ENCODE measurements at places on chromosomes 6 and 20.

DNA sequence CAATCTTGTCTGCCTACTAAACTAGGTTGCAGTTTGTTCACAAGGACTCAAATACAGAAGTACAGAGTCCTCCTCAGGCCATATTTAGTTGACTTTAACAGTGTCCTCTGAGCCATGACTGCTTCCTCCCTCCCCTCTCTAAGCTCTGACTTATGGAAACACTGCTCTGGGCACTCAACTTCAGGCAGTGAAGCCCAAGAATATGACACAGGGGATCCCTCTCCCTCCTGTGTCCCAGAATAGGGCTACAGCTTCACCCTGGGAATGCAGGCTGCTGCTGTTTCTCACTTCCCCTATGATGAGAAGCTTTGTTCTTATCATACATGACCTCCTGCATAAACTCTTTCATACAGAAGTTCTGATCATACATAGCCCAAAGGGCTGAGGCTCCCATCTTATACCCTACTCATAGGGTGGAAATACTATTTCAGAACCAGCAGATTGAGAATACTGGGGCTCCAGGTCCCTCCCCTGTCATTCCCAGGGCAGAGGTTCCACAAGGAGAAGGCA lies 97.3 kb upstream of the UST start:
- no peak for DNase-seq

DNA sequence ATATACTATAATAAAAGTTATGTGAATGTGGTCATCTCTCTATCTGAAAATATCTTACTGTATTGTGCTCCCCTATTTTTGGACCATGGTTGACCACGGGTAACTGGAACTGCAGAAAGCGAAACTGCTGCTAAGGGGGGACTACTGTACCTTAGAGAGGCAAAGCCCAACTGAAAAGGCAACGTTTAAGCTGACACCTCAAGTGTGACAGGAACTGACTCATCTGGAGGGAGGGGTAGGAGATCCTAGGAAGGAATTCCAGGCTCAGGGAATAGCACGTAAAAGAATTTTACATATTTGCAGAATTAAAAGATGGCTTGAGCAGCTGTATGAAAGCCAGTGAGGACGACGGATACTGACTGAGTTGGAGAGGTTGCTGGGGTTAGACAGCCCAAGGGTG lies 34.8 kb downstream of the ELOVL2 start:
- DNase-seq: no peak

DNA sequence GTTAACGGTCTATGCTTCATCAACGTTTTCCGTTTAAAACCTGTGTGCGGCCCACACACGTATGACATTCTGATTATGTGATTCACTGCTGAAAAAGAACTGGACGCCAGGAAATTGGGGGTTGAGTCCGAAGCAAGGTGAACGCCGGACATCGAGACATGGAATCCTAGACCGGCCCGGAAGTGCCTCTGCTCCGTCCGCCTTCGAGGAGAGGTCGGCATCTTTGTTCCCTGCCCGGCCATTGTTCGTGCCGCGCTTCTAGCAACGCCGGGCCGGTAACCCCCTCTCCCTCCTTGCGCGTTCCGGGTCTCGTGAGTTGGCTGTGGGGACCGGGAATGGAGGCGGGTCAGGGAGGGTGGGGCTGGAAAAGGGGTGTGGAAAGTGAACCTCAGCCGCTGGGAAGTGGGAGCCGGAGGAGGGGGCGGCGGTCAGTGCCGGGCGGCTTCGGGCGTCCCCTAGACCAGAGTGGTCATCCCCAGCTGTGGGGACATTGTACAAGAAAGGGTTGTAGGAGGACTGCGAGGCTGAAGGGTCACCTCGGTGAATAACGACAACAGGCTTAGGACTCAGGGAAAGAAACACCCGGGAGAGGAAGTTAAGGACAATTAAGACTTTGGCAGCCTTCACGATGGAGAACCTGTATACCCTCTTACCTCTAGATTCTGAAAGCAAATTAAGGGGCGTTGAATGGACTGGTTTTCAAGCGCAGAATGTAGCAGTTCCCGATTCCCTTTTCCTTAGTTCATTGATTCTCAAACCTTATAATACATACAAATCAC lies at the start of gene ZSCAN9:
Gene ZSCAN9 (plus strand): TSS at position 220 of the 779 bp plus-strand sequence. CDS start 1,810 bp downstream, outside the sequence.
- peak; percentile 74 for DNase-seq

- no peak for DNase-seq
These were observed 975 bp upstream of the TFAP2A start for GRCh38 chr6:10415617-10416480.

GRCh38 chr6:87671555-87672029 lies 30.4 kb downstream of the AKIRIN2 start:
- no peak for DNase-seq

DNA sequence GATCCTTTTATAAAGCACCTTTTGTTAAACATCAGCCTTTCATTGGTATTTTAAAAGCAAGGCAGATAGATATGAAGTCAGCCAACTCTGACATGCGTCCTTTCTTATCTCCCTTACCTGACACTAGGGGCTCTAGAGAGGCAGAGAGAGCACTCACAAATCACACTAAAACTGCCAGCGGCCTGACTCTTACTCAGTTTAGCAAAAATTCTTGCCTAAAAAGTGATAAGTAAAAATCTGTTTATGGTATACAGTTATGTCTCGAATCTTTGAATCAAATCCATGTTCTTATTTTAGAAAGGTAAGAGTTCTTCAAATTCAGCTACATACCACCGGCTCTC lies 10.4 kb upstream of the TDRD6 start:
- DNase-seq: no peak

DNA sequence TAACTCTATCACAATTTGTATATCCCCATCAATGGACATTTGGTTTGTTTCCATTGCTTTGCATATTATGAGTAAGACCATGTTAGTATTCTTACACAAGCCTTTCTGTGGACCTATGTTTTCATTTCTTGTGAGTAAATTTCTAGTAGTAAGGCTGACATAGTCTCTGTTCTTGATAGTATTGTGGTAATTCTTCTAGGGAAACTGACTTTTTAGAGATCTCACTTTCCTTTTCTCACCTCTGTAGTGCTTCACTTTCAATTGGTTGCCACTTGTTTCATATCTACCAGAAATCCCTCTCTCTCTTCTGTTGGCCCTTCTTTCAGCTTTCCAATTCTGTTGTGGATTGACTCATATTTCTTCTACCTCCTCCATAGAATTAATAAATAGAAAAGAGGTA lies 8.5 kb downstream of the ISM1 start:
- no peak for DNase-seq

DNA sequence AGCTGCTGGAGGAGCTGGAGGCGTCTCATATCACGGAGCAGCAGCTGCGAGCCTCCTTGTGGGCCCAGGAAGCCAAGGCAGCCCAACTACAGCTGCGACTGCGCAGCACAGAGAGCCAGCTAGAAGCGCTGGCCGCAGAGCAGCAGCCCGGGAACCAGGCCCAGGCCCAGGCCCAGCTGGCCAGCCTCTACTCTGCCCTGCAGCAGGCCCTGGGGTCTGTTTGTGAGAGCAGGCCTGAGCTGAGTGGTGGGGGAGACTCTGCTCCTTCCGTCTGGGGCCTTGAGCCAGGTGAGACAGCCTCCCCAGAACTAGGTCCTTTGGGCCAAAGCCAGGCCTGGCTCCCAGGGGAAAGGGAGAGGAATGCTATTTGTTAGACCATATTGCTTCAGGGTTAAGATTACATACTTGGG lies 31.7 kb downstream of the C20orf173 start:
- DNase-seq: no peak

DNA sequence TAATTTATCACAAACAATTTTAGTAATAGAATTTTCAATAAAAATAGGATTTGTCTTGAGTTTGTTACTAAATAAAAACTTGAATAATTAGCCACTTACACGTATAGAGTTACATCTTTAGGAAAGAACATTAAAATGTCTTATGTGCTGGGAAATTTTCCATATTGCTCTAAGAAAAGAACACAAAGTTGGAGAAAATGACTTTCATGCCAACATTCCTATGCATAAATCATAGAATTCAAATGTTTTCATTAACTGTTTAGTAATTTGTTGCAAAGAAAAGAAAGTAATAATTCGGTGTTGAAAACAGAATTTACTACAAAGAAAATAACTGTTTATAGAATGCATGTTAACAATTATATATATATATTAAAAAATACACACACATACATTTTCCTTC lies 4.7 kb upstream of the TBC1D32 start:
- no peak for DNase-seq

DNA sequence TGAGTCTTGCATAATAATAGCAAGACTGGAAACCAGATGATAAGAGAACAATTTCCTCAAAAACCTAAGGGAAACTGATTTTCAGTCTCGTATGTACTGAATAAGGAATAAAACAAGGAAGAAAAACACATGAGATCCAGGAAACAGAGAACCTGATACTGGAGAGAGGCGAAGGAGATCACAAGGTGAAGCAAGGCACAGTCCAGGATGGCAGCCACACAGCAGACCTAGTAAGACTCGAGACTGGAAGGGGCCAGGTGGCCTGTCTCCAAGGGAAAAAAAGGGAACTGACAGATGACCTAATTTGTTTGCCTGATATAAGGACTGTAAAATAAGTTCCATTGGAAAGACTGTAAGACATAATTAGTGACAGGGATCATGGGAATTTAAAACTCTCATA lies 71.1 kb downstream of the TASP1 start:
- DNase-seq: no peak

- no peak for DNase-seq
These were observed 96.6 kb upstream of the IRAK1BP1 start for GRCh38 chr6:78770765-78771164.

GRCh38 chr6:108982154-108983113 lies 112.2 kb downstream of the SESN1 start:
- no peak for DNase-seq

- no peak for DNase-seq
These were observed 26.9 kb downstream of the GJA10 start for GRCh38 chr6:89921197-89921596.

DNA sequence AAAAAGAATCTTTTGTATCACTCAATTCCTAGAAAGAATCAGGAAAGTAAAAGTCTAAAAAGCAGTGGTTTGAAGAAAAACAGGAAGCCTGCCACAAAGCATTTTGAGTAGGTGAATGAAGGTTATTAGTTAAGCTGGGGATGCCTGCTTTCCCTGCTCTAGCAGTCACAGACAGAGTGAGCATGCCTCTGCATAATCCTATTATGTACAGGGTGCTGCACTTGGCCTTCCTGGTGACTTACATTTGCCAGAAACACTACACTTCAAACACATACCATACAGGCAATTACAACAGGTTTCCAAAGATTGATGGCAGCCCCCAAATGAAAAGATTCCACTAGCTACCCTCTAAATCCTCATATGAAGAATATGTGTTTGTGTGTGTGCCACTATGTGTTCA lies 130.8 kb downstream of the TPBG start:
- no peak for DNase-seq

DNA sequence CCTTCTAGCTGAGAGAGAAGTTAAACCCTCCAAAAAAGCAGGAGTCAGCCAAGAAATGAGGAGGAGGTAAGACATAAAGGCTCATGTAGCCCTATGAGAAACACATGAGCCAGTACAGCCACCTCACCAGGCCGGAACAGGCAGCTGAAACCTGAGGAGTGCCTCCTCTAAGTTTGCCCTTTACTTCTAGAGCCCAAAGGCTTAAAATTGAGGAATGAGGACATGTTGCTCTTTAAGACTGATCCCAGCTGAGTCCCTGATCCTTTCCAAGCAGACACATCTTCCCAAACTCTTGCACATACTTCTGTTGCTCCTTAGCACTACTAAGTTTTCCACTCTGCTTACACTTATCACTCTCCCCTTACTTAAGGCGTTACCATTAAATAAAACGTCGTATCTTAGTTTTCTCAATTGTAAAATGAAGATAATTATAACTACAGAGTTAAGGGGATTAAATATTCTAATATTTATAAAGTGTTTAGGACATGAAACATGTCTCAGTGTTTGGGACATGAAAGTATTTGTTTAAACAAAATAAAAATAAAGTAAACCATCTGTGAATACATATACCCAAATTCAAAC lies 124.0 kb downstream of the OGFRL1 start:
- DNase-seq: no peak

DNA sequence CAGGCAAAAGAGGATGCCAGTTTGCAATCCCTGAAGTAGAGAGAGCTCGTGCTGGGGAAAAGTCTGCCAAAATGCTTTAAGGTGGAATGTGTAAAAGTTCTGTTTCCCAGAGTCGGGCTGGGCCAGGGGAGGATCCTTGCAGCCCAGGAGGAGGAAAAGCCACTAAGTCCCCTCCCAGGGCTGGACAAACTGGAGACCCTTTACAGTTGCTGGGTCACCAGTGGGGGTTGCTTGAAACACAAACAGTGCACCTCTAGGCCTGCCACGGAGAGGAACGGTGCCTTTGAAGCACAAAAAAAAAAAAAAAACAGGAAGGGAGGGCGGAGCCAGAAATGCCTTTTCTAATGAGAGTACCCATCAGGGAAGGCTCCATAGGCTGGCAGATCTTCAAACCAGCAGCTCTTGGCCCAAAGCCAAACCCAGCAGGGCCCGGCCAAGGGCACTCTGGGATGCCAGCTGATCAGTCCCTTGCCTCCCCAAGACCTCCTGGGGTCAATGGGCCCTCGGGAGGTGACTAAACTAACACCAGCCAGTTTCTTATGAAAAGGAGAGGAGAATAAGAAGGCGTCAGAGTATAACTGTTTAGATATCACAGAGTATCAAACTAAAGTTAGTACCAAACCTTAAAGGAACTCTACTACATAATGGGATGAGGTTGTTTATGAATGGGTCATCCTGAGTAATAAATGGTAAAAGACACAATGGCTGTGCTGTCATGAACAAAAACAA lies 23.7 kb downstream of the HLA-A start:
- peak; percentile 72 for DNase-seq

- no peak for DNase-seq
These were observed 304.3 kb upstream of the SUPT3H start for GRCh38 chr6:45681860-45682511.

GRCh38 chr6:10369896-10370295 lies 45.0 kb downstream of the TFAP2A start:
- DNase-seq: no peak

- DNase-seq: no peak
These were observed 53.5 kb upstream of the MLN start for GRCh38 chr6:33857093-33857931.

DNA sequence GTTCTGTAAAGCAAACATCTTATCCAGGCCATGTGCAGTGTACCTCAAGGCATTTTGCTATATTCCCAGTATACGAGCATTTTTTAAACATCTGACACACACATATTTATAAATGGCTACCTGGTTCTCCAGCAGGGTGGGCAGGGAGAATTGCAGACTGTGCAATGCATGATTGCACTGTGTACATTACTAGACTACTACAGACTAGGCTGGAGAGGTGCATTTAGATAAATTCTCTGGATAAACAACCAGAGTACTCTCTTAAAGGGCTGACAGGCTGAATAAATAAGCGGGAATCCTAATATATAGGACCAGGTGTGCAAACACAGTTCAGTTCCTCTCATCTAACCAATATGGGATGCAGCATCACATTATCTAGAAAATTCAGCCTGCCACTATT lies 428.3 kb upstream of the ARID1B start:
- DNase-seq: peak; percentile 88

DNA sequence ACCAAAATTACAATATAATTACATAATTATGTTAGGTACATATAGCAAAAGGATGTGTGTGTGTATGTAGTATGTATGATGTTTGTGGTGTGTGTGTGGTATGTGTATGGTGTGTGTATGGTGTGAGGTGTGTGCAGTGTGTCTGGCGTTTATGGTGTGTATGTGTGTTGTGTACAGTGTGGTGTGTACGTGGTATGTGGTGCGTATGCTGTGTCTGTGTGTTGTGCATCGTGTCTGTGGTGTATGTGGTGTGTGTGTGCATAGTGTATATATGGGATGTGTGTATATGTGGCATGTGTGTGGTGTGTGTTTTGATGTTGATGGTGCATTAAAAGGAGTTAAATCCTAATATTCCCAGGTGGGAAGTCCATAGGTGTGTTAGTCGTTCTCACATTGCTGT lies 62.8 kb downstream of the PLG start:
- DNase-seq: no peak

GRCh38 chr6:144351379-144352127 lies 66.4 kb downstream of the UTRN start:
- DNase-seq: no peak
